ENCODE measurements at places on chromosomes 11 and 22.

GRCh38 chr22:50613291-50613981 is 12.8 kb downstream of the MAPK8IP2 start:
- DNase-seq, result no peak

DNA sequence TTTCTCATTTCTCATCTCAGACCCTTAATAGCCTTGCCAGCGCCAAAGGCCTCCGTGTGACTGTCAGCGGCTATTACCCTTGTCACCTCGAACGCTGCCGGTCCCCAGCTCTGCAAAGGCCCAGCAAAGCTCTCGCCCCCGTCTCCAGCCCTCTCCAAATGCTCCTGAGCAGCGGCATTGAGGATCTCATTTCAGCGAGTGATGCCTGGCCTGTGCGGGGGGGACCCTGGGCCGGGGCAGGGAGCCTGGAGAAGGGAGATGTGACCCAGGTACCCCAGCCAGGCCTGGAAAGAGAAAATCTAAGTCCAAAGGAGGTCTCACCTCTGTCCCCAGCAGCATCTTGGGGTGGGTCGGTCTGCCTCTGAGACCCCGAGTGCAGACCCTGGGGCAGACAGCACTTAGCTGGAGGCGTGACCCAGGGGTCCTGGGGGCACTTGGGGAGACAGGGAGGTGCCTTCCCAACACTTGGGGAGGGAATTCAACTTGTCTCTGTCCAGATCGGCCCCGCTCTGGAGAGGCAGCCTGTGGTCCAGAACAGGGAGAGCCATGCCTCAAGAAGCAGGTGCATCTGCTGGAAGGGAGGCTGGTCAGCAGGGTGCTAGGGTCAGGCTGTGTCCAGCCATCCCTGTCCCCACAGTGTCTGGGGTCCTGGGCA is 521.3 kb downstream of the TBC1D22A start:
- no peak for DNase-seq

- DNase-seq, result no peak
Observed at GRCh38 chr11:8605971-8606563, 12.0 kb upstream of the STK33 start.

- DNase-seq, result no peak
Observed at GRCh38 chr11:11977206-11977938, 31.1 kb downstream of the DKK3 start.

GRCh38 chr11:111730871-111731591 is 35.2 kb downstream of the PPP2R1B start:
- DNase-seq, result no peak

DNA sequence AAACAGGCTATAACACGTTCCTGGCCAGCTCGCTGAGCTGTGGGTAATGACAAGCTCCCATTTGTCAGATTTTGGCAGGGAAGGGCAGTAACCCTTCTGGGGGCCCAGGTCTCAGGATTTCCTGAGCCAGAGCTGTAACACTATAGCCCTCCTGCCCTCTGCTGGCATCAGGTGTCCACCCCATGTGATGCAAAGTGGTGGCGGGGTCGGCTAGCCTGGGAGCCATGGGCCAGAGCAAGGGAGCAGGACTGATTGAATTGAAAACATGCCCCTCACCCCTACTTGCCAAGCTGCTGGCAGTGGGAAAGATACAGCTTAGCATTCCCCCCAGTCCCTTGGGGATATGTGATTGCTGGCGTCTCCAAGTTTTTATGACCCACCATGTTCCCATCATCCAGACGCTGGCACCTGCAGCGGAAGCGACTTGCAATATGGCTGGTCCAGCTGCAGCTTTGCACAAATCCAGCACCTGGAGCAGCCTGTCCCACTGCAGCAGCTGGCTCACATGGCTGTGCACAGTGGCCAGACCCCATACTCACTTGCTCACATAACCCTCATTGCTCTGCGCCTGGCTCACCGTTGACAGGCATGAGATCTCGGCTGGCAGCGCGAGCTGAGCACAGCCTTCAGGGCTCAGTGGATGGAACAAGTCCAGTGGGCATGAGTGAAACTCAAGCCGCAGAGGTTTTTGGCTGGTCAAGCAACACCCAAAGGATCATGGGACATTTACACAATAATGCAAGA is 1147.8 kb downstream of the JRKL start:
- no peak for DNase-seq

- DNase-seq, result no peak
Observed at GRCh38 chr11:73389134-73389525, 12.9 kb downstream of the RELT start.

DNA sequence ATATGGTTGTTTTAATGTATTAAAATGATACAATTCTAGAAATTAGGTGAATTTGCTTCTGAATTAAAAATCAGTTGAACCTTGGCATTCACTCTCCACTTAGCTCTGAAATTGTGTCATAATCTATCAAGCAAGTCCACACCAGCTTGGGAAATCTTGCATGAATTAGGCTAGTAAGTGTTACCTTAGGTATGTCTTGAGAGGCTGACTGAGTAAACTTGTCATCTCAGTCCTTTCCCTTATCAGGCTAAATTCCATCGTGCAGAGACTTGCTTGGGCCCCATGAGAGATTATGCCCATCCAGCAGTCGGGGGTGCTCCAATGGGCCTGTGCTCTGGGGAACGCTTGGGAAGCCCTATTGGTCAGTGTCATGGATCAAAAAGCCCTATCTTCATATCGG is 33.9 kb upstream of the ST14 start:
- no peak for DNase-seq

GRCh38 chr11:12127206-12127898 is 17.0 kb downstream of the MICAL2 start:
- no peak for DNase-seq
